ENCODE measurements at places on chromosomes 2 and 18.

- DNase-seq = no peak
These were observed 1.1 kb upstream of the DUSP2 start for GRCh38 chr2:96146153-96146880.

DNA sequence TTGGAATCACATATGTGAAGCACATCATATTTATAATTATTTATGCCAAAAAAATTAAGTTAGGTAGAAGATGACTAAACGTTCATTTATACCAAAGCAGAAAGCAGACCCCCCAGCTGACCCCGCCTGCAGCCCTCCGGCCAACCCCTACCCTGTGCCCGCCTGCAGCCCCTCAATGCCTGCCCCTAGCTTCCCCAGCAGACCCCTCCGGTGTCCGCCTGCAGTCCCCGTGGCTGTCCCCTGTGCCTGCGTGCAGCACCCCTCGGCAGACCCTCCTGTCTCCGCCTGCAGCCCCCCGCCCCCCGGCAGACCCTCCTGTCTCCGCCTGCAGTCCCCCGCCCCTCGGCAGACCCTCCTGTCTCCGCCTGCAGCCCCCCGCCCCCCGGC, 136.2 kb downstream of the NFATC1 start:
- peak; percentile 11 for DNase-seq

DNA sequence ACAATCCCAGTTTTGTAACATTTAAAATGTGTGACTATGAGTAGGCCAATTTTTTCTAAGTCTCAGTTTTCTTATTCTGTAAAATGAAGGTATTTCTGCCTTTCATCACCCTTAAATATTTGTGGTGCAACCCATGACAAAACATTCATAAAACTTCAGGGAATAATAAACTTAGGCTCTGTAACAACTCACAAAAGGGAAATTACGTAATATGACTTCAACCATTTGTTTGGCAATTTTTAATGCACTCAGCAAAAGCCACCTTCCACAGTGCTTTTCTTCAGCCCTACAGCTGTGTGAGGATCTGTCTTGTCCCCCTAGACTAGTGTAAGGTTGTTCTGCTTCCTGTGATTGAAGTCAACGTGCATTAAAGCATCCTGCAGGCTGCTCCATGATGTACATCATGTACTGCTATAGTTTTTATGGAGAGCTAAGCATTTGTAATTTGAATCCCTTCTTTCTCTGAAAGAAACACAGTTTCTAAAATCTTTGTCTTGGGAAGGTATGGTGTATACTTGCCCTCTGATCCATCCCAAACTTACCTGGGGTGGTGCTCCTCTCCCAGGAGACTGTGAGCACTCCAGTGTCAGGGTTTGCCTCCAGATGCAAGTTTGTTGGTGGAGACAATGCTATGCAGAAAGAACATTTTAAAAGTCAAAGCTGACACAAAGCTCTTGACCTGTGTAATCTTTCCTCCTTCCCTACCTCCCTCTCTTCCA, 39.1 kb downstream of the FN1 start:
- DNase-seq = no peak

GRCh38 chr2:216029416-216030129, 16.2 kb upstream of the MREG start:
- DNase-seq = no peak

- no peak for DNase-seq
These were observed 65.8 kb downstream of the ETAA1 start for GRCh38 chr2:67462738-67463496.

- no peak for DNase-seq
These were observed 87.6 kb downstream of the ZBTB7C start for GRCh38 chr18:48321536-48321935.

DNA sequence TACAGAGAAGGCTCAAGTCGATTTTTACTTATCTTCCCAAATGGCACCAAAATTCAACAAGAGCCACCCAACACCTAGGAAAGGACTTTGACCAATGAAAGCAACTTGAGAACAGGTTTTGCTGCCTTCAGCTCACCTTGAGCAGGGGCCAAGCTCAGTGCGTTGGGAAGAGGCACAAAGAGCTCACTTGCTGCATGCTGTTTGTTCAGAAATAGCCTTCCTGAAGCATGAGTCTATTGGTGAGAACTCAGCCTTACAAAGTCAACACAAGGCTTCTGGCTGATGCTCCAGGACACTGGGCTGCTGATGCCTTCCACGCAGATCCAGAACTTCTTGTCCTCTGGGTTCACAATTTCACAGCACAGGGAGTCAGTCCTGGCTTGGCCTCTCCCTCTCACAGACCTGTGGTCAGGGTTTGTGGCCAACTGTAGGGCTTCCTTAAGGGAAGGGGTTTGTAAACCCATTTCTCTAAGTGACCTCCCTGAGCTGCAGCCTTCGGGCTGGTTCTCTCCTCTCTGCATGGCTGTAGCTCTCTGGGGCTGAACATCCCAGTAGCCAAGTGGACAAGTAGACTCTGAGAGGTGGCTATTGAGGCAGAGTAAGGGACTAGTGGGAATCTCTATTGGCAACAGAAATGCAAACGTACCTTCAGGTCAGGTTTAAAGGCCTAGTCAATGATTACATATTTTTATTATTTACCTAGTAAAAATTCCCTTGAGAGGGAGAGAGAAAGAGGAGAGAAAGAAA, 124.7 kb upstream of the GATA6 start:
- no peak for DNase-seq

DNA sequence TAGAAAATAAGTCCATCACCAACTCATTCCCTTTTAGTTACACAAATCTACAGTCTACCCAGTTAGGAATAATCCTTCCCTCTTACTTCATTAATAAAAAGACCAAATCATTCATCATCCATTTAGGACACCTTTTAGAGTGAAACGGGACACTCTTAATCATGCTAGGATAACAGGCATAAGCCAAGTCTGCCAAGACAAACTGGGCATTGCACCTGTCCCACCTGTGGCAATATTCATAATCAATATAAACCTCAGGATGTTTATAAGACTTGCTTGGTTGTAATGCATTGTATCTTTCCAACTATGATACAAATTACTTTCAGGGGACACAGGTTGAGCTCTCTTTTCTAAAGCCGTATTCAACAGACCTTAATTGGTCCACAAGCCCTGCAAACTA, 82.7 kb upstream of the SH3BP4 start:
- DNase-seq = no peak
